ENCODE measurements at places on chromosomes 4 and X. TPM values are rescaled to one million over a fixed set of nuclear protein-coding genes. Genes with fewer than 3 reads are reported as not detected.

Gene MOB1B
- 34.3 TPM for total RNA-seq

Gene SPANXA1
- total RNA-seq, result not detected

Gene MTTP
- total RNA-seq, result 0.49 TPM

Gene HELQ
- total RNA-seq, result 18.7 TPM

Gene NUDT11
- 1.9 TPM for total RNA-seq

Data from sciatic nerve (tissue), 2 donors.